Stimulated activated CD4-positive, alpha-beta T cell treated with anti-CD3 and anti-CD28 coated beads, Interleukin-1b, Interleukin-23, amount 100 ng/mL, for 1 hour (primary cell): ENCODE measurements at places on chromosomes 11 and 22.

DNA sequence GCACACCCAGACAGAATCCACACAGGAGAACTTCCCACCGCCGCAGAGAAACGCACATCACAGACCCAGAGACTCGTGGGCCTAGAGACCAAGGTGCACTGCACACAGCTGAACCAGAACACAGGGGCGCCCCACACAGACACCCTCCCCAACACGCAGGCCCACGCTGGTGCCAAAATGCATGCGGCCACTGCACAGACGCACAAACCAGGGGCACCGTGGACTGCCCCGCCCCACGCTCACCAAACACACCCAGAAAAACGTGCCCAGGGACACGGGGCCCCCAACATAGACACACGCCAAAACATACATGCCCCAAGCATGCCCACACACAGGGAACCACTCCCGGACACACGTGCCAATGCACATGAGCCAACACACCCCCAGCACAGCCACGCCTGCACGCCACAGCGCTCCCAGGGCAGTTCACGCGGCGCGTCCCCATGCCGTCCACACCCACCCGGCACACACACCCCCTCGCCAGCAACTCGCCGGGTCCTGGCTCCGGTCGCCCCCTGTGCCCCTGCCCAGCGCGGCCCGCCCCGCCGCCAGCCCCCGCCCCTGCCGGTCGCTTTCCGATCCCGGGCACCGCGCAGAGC, 7.8 kb downstream of the ELFN2 start:
- DNase-seq = no peak

GRCh38 chr11:73271936-73272679, at the start of gene P2RY6:
Gene P2RY6 (plus strand): TSS chr11:73272338. CDS start chr11:73296519, 24,181 bp downstream.
- no peak for DNase-seq

DNA sequence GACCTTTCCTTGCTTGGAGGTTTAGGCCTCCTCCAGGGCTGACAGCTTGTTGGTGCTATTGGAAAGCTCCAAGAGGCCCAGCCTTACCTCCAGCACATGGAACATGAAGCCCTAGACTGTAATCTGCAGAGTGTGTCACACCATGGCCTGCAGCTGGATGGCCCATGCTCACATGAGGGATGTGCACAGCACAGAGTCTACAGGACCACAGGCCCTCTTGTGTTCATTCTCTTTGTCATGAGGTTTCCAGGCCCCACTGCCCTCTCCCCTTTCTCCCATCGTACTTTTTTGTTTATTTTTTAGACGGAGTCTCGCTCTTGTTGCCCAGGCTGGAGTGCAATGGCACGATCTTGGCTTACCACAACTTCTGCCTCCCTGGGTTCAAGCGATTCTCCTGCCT, 10.0 kb downstream of the FADS1 start:
- no peak for DNase-seq

DNA sequence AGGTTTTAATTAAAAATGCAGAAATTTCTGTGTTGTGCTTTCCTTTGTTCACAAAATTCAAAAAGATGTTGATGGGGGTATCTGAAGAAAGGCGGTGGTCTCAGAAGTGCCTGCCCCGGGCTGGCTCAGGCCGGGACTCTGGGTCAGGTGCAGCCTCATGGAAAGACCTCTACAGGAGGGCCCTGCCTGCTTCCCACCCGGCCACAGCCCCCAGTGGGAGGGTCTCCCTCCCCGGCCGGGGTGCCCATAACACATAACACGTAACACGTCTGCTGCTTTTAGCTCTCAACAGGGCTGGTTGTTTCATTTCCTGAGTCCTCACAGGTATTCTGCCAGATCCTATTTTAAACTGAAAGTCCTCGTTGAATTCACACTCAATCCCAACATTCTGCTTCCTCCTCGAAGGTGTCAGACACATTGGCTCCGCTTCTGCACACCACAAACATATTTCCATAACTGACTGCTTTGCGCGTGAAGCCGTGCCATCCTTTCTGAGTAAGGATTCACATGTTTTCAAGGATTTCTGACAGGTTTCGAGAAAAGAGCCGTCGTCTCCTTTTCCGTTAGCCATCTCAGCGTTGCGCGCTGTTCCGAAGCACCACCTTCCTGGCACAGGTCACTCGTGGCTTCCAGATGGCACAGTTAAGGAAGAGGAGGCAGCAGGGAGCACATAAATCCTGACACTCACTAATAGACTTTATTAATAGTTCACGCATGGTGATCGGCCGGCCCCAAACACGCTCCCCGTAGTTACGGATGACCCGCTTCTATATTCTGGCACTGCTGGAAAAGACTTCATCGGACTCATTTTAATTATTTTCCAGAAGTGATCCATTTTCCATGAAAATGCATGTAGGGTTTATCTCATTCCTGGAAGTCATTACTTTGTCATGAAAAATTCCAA, 569.3 kb downstream of the BRD1 start:
- no peak for DNase-seq

- DNase-seq = no peak
Measured at GRCh38 chr11:77381729-77382665, 80.5 kb upstream of the GDPD4 start.

- no peak for DNase-seq
Measured at GRCh38 chr11:65485920-65486219, 13.0 kb upstream of the MALAT1 start.

DNA sequence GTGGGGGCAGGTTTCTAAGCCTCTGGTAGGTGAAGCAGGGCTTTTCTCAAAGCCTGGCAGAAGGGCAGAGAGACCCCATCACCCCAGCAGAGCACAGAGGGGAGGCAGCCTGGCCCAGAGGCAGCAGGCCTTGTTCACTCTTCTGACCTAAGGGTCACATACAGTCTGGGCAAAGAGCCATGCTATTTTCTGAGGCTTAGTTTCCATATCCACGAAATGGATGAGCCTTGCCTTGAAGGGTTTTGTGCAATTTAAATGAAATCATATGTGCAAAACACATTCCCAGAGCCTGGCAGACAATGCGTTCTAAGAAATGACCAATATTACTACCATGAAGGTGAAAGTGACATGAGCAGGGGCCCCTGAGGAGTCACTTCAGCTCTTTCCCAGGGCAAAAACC, 44.5 kb downstream of the HIRA start:
- no peak for DNase-seq

DNA sequence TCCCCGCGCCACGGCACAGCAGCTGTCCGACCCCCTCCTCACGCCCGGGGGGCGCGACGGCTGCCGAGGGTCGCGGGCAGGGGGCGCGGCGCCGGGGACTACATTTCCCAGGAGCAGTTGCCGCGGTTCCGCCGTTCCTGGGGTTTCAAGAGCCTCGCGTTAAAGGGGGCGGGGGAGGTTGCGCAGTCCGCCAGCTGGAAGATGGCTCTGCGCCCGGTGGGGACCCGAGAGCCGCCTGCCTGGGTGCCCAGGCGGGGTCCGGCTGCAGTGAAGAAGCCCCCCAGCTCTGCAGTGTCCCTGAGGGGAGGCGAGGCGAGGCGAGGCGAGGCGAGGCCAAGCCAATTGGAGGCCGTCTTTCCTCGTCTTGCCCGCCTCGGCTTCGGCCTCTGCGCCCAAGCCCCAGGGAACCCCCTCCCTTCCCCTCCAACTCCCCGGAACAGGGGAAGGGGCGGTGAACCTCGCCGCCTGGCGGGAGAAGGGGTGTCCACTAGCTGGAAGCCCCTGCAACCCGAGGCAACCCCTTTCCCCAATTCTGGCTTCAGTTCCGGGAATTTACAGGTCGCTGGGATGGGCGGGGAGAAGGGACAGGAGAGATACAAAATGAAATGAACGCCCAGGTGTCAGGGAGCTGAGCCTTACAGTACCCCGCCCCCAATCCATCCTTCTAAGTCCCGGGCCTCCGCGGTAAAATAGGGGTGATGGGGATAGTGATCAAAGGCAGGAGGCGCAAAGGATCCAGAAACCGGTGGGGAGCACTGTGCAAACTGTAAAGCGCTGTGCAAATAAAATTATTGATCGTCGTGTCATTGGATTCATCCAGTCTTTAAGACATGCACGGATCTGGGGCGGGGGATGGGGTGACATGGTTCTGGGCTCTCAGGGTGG, 5.2 kb upstream of the GCAT start:
- DNase-seq = no peak

GRCh38 chr11:116030697-116031331, 526.6 kb upstream of the CADM1 start:
- DNase-seq = no peak

DNA sequence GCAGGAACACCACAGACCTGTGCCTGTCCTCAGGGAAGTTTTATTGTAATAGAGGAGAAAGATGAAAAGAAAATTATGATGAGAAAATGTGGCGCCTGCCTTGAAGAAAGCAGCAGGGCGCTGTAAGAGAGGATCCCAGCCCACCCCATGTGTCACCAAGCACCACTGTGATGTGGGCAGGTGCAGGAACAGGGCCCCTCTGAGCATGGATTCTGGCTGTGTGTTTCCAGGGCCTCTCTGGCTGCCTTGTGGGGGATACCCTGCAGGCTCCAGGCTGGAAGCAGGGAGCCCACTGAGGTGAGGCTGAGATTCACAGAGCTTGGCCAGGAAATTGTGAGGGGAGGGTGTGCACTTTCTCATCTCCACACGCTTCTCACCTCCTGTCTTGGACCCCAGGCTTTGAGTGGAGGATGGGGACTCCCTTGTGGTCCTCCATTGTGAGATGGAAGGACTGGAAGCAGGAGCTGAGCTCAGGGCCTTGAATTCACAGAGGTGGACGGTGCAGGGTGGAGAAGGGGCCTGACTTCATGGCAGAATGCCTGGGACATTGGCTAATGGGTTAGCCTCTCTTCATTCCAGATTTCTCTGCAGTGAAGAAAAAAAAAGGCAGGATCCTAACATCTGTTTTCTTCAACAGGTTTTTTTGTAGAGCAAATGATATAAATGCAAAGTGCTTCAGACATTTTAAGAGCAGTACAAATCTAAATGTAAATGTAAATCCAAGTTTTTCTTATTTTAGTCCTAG, 246.6 kb upstream of the B3GAT1 start:
- no peak for DNase-seq

GRCh38 chr22:30291058-30291892, 2.0 kb upstream of the CASTOR1 start:
- no peak for DNase-seq

- no peak for DNase-seq
Measured at GRCh38 chr11:35118906-35119305, 20.1 kb upstream of the CD44 start.

DNA sequence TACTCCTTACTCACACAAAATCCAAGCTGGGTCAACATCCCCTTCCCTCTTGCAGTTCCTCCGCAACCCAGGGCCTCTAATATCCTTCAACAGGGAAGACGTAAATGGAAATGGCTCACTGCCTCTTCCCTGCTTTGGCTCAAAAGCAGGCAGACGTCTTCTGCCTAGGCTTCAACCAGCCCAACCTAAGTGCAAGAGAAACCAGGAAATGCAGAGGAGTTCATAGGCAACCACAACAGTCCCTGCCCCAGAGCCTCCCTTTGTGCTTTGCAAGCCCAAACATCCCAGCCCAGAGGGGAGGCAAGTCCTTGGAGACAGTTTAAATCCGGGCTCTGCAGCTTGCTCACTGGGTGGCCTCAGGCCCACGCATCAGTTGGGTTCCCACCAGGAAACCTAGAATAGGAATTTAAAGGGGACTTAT, 33.3 kb downstream of the CD6 start:
- no peak for DNase-seq

GRCh38 chr22:38878001-38878400, 6.0 kb upstream of the CBX6 start:
- DNase-seq = no peak

DNA sequence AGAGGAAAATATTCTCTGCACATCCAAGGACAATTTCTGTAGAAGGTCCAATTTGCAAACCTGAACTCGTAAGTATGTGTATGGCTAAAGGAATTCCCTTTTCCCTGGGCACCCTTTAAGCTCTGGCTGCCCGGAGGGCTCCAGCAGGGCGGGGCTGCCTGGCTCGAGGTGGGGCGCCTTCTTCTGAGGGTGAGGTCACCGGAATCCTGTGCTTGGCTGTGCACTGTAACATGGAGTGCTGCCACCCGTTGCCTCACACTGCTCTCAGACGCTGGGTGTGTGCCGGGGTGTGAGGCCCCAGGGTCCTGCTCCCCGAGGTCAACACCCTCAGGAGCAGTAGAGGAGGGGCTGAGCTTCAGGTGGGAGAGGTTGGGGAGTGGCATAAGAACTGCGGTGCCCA, 61.5 kb downstream of the SYN3 start:
- no peak for DNase-seq

DNA sequence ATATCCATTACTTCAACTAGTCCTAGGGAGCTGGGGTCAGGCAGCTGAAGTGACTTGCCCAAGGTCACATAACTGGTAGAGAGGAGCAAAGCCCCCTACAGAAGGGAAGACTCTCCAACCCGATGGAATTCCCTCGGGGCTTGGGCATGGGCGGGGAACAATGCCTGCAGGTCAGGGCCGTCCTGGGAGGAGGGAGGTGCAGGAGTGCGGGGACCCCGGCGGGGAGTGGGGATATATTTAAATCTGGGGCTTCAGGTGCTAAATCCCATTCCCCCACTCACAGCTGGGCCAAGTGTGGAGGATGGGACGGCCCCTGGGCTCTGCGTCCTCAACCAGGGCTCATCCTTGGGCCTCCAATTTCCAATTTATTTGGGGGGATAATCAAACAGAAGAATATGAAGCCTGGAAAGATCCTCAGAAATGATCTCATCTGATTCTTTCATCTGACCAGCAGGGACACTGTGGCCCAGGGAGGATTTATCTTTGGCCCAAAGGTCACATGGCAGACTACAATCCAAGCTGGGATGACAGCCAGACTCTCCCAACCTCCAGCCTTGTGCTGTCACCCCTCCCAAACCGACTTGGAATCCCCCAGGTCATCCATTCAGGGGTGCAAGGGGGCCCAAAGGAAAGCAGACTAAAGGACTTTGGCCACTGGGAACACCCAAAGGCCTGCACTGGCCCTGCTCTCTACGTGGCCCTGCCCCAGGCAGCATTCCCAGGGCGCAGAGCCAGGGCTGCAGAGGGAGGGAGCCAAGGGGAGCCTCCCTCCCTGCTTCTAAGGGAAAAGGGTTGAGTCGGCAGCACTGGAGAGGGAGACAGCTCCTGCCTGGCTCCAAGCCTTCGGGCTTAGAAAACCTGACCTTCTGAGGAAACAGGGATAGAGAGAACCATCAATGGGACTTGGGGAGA, 8.7 kb upstream of the C1QTNF6 start:
- DNase-seq = no peak

GRCh38 chr22:27537501-27537900, 264.1 kb downstream of the MN1 start:
- DNase-seq = no peak

DNA sequence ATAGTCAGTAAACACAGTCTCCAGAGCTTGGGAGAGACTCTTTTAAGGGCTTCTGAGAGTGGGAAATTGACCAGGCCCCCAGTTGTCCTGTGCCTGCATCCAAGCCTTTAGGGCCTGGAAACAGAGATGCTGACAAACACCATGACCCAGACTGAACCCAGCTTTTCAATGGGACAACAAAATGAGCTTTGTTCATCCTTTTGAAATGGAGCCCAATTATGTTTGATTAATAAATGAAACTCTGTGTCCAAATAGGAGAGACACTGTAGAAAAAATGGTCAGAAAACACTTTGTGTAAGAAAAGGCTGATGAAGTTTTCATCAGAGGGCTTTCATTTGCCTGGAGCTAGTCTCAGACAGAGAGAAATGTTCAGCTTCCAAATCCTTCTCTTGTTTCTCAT, 146.0 kb downstream of the RRAS2 start:
- DNase-seq = no peak

- DNase-seq = no peak
Measured at GRCh38 chr22:20027966-20028854, 7.3 kb downstream of the TANGO2 start.

GRCh38 chr11:26070714-26071380, 261.1 kb upstream of the ANO3 start:
- no peak for DNase-seq
